Stomach (tissue), 19 donors: ENCODE measurements at places on chromosomes 7 and 10.

- peaks cover 16% of the 10 kb centered on the region for H3K4me1 ChIP-seq
- H3K36me3 ChIP-seq = peaks cover 15% of the 10 kb centered on the region
- no peaks in the 10 kb centered on the region for H3K27me3 ChIP-seq
- DNase-seq = no peak
- H3K27ac ChIP-seq = no peak overlapping the region
These were observed 128.5 kb upstream of the VKORC1L1 start for GRCh38 chr7:65744406-65744805.

DNA sequence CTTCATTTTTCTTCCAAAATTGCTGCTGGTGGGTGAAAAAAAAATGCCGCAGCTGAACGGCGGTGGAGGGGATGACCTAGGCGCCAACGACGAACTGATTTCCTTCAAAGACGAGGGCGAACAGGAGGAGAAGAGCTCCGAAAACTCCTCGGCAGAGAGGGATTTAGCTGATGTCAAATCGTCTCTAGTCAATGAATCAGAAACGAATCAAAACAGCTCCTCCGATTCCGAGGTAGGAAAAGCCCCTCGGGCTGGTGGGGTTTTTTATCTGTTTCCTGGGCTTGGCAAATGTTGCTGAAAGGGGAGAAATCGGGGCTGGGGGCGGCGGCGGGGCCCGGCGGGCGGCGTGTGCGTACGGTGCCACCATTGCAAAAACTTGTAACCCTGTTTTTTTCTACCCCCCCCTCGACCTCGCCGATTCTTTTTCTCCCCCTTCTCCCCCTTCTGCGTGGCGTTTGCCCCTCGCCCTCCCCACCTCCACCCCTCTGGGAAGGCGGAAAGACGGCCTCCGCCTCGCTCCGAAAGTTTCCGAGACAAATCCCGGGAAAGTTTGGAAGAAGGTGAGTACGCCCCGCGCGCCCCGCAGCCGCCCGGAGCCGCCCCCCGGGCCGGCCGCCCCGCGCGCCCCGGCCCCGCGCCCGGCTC is 789 bp downstream of the TCF7L2 start:
- H3K27me3 ChIP-seq = no peaks in the 10 kb centered on the region
- peak overlapping the region; percentile 68 for H3K4me3 ChIP-seq
- H3K4me1 ChIP-seq = peaks cover 73% of the 10 kb centered on the region
- H3K27ac ChIP-seq = peak overlapping the region; percentile 94
- H3K36me3 ChIP-seq = no peaks in the 10 kb centered on the region

GRCh38 chr10:132402781-132403241 is 5.8 kb downstream of the PWWP2B start:
- H3K4me1 ChIP-seq = peaks cover 92% of the 10 kb centered on the region
- H3K36me3 ChIP-seq = peaks cover 28% of the 10 kb centered on the region
- H3K27ac ChIP-seq = peak overlapping the region; percentile 99
- no peaks in the 10 kb centered on the region for H3K27me3 ChIP-seq
- no peak overlapping the region for H3K4me3 ChIP-seq

DNA sequence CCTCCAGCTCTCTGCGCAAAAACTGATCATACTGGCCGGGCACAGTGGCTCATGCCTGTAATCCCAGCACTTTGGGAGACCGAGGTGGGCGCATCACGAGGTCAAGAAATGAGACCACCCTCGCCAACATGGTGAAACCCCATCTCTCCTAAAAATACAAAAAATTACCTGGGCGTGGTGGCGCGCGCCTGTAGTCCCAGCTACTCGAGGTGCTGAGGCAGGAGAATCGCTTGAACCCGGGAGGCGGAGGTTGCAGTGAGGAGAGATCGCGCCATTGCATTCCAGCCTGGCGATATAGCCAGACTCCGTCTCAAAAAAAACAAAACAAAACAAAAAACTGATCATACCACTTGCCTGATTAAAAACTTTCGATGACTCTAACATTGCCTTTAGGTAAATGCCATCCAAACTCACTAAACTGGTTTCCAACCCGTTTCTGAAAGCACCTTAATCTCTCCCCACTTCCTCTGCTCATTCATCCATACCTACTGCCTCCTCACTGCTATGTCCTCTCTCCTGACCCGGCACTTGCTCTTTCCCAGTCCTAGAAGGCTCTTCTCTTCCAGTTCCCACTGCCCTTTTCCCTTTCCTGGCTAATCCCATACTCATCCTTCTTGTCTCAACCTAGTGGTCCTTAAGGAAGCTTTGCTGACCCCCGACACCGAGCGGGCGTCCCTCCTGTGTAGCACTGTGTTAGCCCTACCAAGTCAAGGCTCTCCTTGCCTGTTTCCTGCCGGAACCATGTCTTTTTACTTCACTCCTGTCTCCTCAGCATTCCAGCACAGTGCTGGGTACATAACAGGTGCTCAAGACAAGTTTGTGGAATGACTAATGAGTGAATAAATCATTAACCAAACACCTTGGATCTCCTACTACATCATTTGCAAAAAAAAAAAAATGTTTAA is 686 bp upstream of the MIOS start:
- no peaks in the 10 kb centered on the region for H3K27me3 ChIP-seq
- H3K4me1 ChIP-seq = peaks cover 31% of the 10 kb centered on the region
- H3K36me3 ChIP-seq = peaks cover 5% of the 10 kb centered on the region

DNA sequence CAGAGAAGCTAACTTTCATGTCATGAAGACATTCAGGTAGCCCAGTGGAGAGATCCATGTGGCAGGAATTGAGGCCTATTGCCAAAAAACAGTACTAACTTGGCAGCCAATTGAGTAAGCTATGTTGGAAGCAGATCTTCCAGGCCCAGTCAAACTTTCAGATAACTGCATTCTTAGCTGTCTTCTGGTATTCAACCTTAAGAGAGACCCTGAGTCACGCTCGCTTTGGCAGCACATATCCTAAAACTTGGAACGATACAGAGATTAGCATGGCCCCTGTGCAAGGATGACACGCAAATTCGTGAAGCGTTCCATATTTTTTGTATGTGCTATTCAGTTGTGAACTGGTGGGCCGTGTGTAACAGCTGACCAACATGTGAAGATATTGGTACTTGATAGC is 17.6 kb upstream of the ZNF518A start:
- no peak overlapping the region for H3K27ac ChIP-seq
- H3K36me3 ChIP-seq = no peaks in the 10 kb centered on the region
- H3K4me3 ChIP-seq = no peak overlapping the region
- H3K4me1 ChIP-seq = no peaks in the 10 kb centered on the region
- DNase-seq = no peak

DNA sequence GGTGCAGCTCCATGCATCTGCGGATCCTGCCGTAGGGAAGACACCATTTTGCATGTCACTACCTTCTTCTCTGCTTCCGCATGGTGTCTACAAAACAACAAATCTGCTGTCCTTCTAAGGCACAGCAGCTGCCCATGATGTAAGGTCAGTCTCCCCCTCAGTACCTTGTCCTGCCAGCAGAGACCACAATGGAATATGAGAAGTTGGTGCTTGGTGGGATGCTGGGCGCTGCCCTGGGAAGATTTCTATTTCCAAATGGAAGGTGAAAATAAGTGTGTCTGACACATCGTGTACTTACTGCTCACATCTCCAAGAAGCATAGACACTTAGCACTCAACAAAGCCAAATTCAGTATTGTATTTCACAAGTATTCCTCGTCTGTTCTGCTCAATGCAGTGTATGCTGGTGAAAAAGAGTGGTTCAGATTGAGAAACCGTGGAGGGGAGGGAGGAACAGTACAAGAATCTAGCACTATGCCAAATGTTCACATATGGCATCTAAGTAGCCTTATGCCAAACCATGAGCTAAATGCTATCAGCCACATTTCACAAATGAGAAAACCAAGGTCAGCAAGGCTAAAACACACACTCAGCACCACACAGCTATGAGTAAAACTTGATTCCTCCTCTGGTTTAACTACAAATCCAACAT is 95.0 kb downstream of the GRB10 start:
- no peak overlapping the region for H3K4me3 ChIP-seq
- H3K27ac ChIP-seq = no peak overlapping the region
- no peaks in the 10 kb centered on the region for H3K27me3 ChIP-seq
- DNase-seq = no peak
- H3K4me1 ChIP-seq = no peaks in the 10 kb centered on the region
- H3K36me3 ChIP-seq = peaks cover 5% of the 10 kb centered on the region

DNA sequence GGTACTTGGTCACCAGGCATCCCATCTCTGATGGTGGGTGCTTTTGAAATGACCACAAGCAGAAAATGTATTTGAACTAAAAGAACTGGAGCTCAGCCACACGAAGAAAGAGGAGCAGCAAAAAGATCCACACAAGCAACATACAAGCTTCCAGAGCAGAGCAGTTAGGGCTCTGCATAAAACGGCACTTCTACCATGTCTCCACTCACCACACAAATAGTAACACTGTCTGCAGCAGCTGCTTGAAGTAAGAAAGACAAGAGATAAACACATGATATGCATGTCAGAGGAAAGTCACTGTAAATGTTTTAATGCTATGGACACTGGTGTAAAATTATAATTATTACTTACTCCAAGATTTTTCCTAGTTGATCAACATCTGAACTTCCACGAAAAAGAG is 32.5 kb upstream of the FAM133B start:
- H3K27me3 ChIP-seq = no peaks in the 10 kb centered on the region
- H3K36me3 ChIP-seq = peaks cover 5% of the 10 kb centered on the region
- no peak overlapping the region for H3K27ac ChIP-seq
- no peak overlapping the region for H3K4me3 ChIP-seq

- no peak overlapping the region for H3K4me3 ChIP-seq
- no peak for DNase-seq
- H3K36me3 ChIP-seq = no peaks in the 10 kb centered on the region
- peak overlapping the region; percentile 21 for H3K27ac ChIP-seq
- peaks cover 12% of the 10 kb centered on the region for H3K4me1 ChIP-seq
These were observed 23.1 kb downstream of the ADAMTS14 start for GRCh38 chr10:70695241-70696030.
